ENCODE measurements at places on chromosomes 3 and 15. TPM values are rescaled to one million over a fixed set of nuclear protein-coding genes. Genes with fewer than 3 reads are reported as not detected.

PLA2G4E gene
- not detected for total RNA-seq

GUCA1C gene
- total RNA-seq, result not detected

DUOXA2 gene
- total RNA-seq, result not detected

SLC2A2 gene
- total RNA-seq, result not detected
